ENCODE measurements at places on chromosomes 11 and 22. TPM values are rescaled to one million over a fixed set of nuclear protein-coding genes. Genes with fewer than 3 reads are reported as not detected.

GRCh38 chr11:126282361-126282735, 545 bp upstream of the TIRAP start:
- H3K27ac ChIP-seq, result peak overlapping the region; percentile 90
- DNase-seq, result peak; percentile 71
- H3K27me3 ChIP-seq, result no peaks in the 10 kb centered on the region
- peak overlapping the region; percentile 63 for H3K4me3 ChIP-seq

The AIFM3 gene
- total RNA-seq, result 5.7 TPM

- H3K4me1 ChIP-seq, result no peaks in the 10 kb centered on the region
- H3K27me3 ChIP-seq, result no peaks in the 10 kb centered on the region
- no peak overlapping the region for H3K27ac ChIP-seq
- no peaks in the 10 kb centered on the region for H3K36me3 ChIP-seq
- DNase-seq, result no peak
These were observed 121.5 kb downstream of the FAM76B start for GRCh38 chr11:95668131-95668530.

The LRP5 gene
- 101 TPM for total RNA-seq

- H3K4me1 ChIP-seq, result peaks cover 16% of the 10 kb centered on the region
- H3K27me3 ChIP-seq, result no peaks in the 10 kb centered on the region
- H3K4me3 ChIP-seq, result peak overlapping the region; percentile 23
- H3K27ac ChIP-seq, result peak overlapping the region; percentile 90
These were observed 125.1 kb downstream of the BCR start for GRCh38 chr22:23305321-23305910.

GRCh38 chr11:28584992-28585391, 476.8 kb downstream of the METTL15 start:
- no peaks in the 10 kb centered on the region for H3K27me3 ChIP-seq
- no peak overlapping the region for H3K4me3 ChIP-seq
- no peak overlapping the region for H3K27ac ChIP-seq

DNA sequence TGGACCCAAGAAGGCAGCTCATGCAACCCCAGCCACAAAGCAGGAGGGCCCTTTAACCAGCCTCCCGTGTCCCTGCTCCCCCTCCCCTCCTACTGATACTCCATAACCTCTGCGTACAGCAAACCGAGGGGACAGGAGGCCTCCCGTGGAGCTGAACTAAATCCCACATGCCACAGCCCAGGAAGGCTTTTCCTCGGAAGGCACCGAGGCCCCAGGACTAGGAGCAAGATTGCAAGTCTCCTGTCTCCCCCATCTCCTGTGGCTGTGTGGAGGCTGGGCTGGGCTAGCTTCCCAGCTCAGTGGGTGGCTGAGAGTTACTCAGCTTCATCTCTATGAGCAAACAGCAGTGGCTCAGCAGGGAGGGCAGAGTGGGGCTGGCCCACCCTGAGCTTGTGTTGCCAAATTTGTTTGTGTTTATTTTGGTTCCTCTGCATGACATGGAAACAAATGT, 62.7 kb upstream of the NECTIN1 start:
- no peaks in the 10 kb centered on the region for H3K36me3 ChIP-seq
- H3K4me3 ChIP-seq, result no peak overlapping the region
- DNase-seq, result peak; percentile 44
- H3K27ac ChIP-seq, result no peak overlapping the region
- H3K4me1 ChIP-seq, result no peaks in the 10 kb centered on the region
- H3K27me3 ChIP-seq, result peaks cover 8% of the 10 kb centered on the region

The UBQLN3 gene
- 0.14 TPM for total RNA-seq

The CALCA gene
- not detected for total RNA-seq

- no peaks in the 10 kb centered on the region for H3K4me1 ChIP-seq
- no peak overlapping the region for H3K27ac ChIP-seq
- H3K27me3 ChIP-seq, result no peaks in the 10 kb centered on the region
- no peak for DNase-seq
- H3K36me3 ChIP-seq, result no peaks in the 10 kb centered on the region
These were observed 18.8 kb downstream of the XKR3 start for GRCh38 chr22:16806401-16806800.

GRCh38 chr22:42437488-42438292, 5.5 kb upstream of the NFAM1 start:
- H3K27ac ChIP-seq, result no peak overlapping the region
- H3K27me3 ChIP-seq, result peaks cover 4% of the 10 kb centered on the region
- H3K4me3 ChIP-seq, result peak overlapping the region; percentile 46

DNA sequence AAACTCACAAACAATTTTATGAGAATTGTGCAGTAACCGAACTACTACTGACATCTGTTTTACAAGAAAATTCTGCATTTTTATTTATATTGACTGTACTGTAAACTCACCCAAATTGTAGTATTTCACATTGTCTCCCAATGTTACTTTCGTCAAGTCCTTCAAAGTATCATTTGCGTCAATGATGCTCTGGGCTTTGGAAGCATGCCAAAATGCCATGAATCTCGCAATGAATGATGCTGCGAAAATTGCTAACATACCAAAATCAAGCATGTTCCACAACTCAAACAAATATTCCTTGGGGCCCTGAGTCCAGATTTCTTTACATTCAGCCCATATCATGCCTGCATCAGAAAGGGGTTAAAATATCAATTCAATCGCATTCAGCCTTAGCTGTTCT, 107.6 kb downstream of the TRPC6 start:
- no peak for DNase-seq
- H3K36me3 ChIP-seq, result no peaks in the 10 kb centered on the region
- H3K4me1 ChIP-seq, result no peaks in the 10 kb centered on the region
- no peaks in the 10 kb centered on the region for H3K27me3 ChIP-seq
- H3K27ac ChIP-seq, result no peak overlapping the region

The NDUFA6 gene
- total RNA-seq, result 46.2 TPM

DNA sequence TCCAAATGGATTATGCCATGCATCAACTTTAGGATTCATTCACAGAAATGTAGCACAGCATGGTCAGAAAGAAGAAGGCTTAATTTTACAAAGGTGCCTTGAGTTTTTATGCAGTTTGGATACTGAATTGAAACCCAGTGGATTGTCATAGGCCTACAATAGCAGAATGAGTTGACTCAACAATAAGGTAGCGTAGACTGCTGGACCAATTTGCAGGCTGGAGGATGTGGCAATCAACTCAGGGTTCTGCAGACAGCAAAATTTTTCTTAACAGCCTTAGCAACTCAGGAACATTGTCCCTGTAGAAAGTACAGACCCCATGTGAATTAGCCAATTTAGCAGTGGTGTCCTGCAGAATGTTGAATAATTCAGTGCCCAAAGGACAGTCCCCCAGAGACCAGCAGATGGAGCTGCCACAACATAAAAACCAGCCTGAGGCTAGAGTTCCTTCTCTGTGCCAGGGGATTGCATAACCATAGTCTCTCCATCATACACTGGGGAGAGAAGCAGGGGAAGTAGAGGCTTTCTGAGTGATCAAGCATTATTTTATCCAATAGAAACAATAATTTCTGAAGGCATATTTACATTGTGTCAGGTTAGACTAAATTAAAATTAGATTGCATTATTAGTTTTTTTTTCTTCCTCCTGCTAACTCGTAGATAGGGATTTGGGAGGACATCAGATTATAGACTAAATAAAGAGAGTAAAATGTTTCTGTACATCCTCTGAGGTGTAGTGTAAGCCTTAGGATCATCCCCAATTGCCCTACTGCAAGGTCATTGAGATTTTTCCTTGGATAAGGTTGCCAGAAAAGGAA, 20.3 kb upstream of the MRPL17 start:
- no peak overlapping the region for H3K27ac ChIP-seq
- no peak for DNase-seq
- H3K36me3 ChIP-seq, result no peaks in the 10 kb centered on the region
- no peak overlapping the region for H3K4me3 ChIP-seq
- H3K4me1 ChIP-seq, result peaks cover 4% of the 10 kb centered on the region

GRCh38 chr22:37019309-37020191, at the start of the genes MPST and TST:
TSS of gene MPST (plus strand) at chr22:37019742. CDS start at chr22:37019837, 95 bp downstream.
TSS of gene TST (minus strand) at chr22:37019447. CDS start at chr22:37018732, 715 bp downstream.
- H3K4me1 ChIP-seq, result peaks cover 56% of the 10 kb centered on the region
- DNase-seq, result peak; percentile 93
- peak within 1 kb of the TSS; percentile 90 for H3K27ac ChIP-seq
- no peaks in the 10 kb centered on the region for H3K27me3 ChIP-seq
- peaks cover 12% of the 10 kb centered on the region for H3K36me3 ChIP-seq

The KIAA1671 gene
- 46.7 TPM for total RNA-seq

The KDELR3 gene
- total RNA-seq, result 5.9 TPM

- H3K4me3 ChIP-seq, result no peak overlapping the region
- peaks cover 9% of the 10 kb centered on the region for H3K4me1 ChIP-seq
- H3K36me3 ChIP-seq, result no peaks in the 10 kb centered on the region
- H3K27ac ChIP-seq, result no peak overlapping the region
- no peak for DNase-seq
- no peaks in the 10 kb centered on the region for H3K27me3 ChIP-seq
These were observed 157.8 kb downstream of the CCDC34 start for GRCh38 chr11:27205250-27205649.

The CLDN5 gene
- 274 TPM for total RNA-seq

- no peaks in the 10 kb centered on the region for H3K36me3 ChIP-seq
- no peak for DNase-seq
- H3K27me3 ChIP-seq, result no peaks in the 10 kb centered on the region
- H3K27ac ChIP-seq, result no peak overlapping the region
- H3K4me3 ChIP-seq, result no peak overlapping the region
- no peaks in the 10 kb centered on the region for H3K4me1 ChIP-seq
These were observed 39.4 kb downstream of the GGTLC2 start for GRCh38 chr22:22683668-22684361.

GRCh38 chr11:1682225-1682905, 14.6 kb upstream of the KRTAP5-6 start:
- H3K4me3 ChIP-seq, result no peak overlapping the region
- no peaks in the 10 kb centered on the region for H3K36me3 ChIP-seq
- H3K27me3 ChIP-seq, result peaks cover 25% of the 10 kb centered on the region

- peaks cover 5% of the 10 kb centered on the region for H3K27me3 ChIP-seq
- H3K27ac ChIP-seq, result no peak overlapping the region
- H3K4me1 ChIP-seq, result no peaks in the 10 kb centered on the region
These were observed 106.2 kb downstream of the PKNOX2 start for GRCh38 chr11:125270711-125271110.

DNA sequence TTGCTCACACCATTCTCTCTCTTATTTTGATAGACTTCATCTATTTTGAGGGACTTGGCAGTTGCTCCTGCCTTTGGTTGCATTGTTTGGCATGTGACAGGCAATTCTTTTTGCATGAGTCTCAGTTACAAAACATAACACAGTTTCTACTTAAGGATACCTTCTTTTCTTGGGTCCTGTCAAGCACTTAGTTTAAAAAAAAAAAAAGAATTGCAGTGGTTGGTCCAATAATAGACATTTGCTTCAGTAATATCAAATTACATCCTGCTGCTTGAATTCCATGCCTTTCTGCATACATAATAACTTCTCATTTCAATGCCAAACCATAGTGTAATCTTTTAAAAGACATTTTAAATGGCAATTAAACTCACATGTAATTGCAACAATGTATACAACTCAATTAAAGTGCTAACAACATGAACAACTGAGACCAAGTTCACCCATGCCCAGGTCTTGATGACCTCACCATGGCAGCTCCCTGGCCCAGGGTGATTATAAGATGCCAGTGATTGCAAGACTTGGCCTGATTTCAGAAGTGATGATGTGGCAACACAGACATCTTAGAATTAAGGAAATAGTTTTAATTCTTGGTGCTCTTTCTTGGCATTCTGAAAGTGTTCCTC, 32.2 kb upstream of the PLET1 start:
- H3K4me1 ChIP-seq, result peaks cover 13% of the 10 kb centered on the region
- no peak for DNase-seq
- H3K27me3 ChIP-seq, result no peaks in the 10 kb centered on the region

DNA sequence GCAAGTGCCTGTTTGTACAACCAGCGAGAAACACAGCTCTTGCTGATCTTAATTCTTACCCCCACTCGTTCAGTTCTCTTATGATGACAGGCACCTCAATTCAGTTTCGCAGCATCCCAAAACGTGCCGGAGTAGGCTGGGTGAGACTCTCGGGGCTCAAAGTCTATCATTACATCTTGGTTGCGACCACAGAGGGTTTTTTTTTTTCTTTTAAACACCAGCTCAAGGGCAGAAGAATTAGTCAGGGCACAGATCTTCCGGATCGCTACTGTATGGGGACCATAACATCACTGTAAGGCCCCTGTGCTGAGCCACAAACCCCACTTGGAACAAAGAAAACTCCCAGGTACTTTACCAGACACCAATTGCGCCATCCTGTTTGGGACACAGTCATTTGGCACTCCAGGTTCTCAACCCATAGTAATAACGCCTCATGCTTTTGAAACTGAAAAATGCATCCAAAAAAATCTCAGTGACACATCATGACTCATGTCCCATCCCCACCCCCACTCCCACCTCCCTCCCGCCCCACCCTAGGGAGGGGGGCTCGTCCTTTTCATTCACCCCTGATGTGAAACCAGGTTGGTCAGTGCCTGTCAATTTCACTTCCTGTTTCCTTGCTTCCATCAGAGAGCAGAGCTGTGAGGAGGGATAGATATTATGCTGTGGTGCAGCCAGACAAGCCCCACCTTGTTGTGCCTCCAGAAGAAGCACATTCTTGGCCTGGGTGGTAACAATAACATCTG, 41.0 kb upstream of the CD5 start:
- no peak for DNase-seq
- no peaks in the 10 kb centered on the region for H3K27me3 ChIP-seq
- H3K4me3 ChIP-seq, result no peak overlapping the region
- H3K4me1 ChIP-seq, result no peaks in the 10 kb centered on the region
- H3K36me3 ChIP-seq, result no peaks in the 10 kb centered on the region

- peak overlapping the region; percentile 47 for H3K27ac ChIP-seq
- no peaks in the 10 kb centered on the region for H3K4me1 ChIP-seq
- H3K4me3 ChIP-seq, result no peak overlapping the region
- DNase-seq, result no peak
- no peaks in the 10 kb centered on the region for H3K36me3 ChIP-seq
- no peaks in the 10 kb centered on the region for H3K27me3 ChIP-seq
These were observed 48.0 kb downstream of the MYO7A start for GRCh38 chr11:77175869-77176539.

The SEC14L6 gene
- total RNA-seq, result 17.2 TPM

- H3K36me3 ChIP-seq, result peaks cover 3% of the 10 kb centered on the region
- H3K4me1 ChIP-seq, result no peaks in the 10 kb centered on the region
- no peak overlapping the region for H3K4me3 ChIP-seq
- no peaks in the 10 kb centered on the region for H3K27me3 ChIP-seq
- no peak overlapping the region for H3K27ac ChIP-seq
These were observed 39.5 kb downstream of the TOLLIP start for GRCh38 chr11:1269957-1270356.

The CD3D gene
- total RNA-seq, result 8.5 TPM

The CRYBA4 gene
- not detected for total RNA-seq

DNA sequence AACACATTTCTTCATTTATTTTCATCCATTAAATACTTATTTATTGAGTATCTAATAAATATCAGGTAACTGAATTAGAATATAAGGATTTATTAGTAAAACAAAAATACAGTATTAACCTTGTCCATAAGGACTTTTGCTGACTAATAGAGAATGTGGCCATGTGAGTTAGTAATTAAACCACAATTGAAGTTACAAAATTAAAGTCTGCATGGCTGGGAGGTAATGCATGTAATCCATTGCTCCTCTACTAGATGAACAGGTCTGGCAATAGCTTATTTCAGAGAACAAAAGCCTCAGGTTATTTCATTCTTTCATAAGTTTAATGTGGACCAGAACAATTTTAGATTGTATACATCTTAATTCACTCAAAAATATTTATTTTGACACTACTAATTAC, 9.9 kb upstream of the CARD18 start:
- H3K27me3 ChIP-seq, result no peaks in the 10 kb centered on the region
- H3K36me3 ChIP-seq, result no peaks in the 10 kb centered on the region
- H3K4me1 ChIP-seq, result no peaks in the 10 kb centered on the region
- no peak overlapping the region for H3K27ac ChIP-seq
- no peak for DNase-seq
- H3K4me3 ChIP-seq, result no peak overlapping the region

The CCDC15 gene
- 1.5 TPM for total RNA-seq

The SUSD2 gene
- 277 TPM for total RNA-seq

GRCh38 chr11:8233691-8234424, 29.8 kb downstream of the LMO1 start:
- H3K27ac ChIP-seq, result no peak overlapping the region
- no peaks in the 10 kb centered on the region for H3K36me3 ChIP-seq
- H3K4me1 ChIP-seq, result no peaks in the 10 kb centered on the region
- DNase-seq, result no peak
- no peak overlapping the region for H3K4me3 ChIP-seq
